ENCODE measurements at places on chromosomes 2 and 18.

DNA sequence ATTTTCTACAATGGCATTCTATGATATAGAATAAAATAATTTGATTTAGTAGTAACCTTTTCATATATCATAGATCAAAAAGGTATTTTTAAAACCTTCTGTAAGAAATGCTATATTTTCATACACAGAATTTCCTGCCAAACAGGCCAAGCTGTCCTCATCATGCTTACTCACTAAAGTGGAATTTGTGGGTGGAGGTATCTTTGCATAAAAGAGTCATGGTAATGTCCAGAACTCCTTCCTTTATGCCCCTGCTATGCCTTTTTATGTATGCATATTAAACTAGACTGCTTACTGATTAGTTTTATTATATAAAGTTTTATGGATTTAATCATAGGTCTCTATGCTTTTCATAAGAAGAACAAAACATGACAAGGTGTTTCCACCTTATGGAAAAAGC is 27.5 kb upstream of the MARCHF7 start:
- no peak for DNase-seq

- DNase-seq: no peak
Observed at GRCh38 chr2:169300636-169301530, 61.5 kb downstream of the LRP2 start.

DNA sequence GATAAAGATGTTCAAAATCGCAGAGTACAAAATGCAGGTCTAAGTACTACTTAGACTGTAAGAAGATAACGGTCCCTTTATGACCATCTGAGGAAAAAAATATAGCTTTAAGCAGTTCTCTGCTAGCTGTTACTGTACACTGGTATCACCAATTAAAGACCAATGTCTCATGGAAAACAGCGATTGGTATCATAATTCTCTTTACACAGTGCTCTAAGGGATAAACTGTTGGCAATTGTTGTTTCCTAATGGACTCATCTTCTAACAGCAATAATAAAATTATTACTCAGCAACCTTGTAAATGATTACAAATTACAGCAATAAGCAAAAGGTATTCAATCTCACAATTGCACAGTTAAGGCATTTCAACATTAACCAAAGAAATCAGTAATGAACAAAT is 142.2 kb upstream of the DLGAP1 start:
- DNase-seq: no peak

GRCh38 chr2:42618116-42618515 is 49.7 kb downstream of the MTA3 start:
- no peak for DNase-seq

- peak; percentile 46 for DNase-seq
Observed at GRCh38 chr2:99818842-99819241, 323.5 kb downstream of the AFF3 start.

DNA sequence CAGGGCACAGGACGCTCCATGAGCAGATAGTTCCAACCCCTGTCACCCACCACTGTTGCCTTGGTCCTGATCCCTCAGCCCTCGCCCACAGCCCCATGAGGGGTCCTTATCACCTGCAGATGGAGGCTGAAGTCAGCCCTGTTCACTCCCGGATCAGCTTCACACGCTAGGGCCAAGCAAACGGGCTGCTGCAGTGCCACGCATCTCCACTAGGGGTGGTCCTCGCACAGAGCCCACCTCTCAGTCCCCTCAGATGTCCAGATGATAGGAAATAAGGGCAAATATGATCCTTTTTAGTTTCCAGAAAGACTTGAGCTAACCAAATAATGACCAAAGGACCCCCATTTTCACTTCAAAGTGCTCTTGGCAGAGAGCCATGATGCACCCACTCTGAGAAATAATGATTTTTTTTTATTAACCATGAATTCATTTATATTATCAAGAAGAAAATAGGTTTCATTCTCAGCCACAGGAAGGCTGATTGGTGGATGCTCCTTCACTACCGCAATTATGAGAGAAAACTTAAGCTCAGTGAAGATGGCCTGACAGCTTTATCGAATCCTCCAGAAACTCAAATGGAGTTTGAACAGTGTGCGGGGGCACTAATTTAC is 71.9 kb upstream of the KLHL29 start:
- DNase-seq: peak; percentile 14

GRCh38 chr2:149160701-149161217 is 122.3 kb downstream of the LYPD6B start:
- DNase-seq: no peak

DNA sequence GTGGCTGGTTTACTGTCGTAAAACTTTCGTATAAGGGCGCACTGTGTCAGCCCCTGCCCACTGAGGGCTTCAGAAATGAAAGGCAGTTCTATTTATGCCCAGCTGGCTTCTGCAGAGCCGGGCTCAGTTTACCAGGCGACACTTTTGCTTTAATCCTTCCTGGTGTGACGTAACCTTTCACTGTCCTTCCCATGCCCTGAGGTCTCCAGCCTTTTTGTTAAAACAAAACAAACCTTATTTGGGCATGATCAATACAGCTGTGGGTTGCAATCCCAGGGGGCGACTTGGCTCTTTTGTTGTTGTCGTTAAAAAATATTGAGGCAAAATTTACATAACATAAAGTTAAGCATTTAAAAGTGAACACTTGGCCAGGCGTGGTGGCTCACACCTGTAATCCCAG is 85.3 kb downstream of the AGAP1 start:
- DNase-seq: no peak

GRCh38 chr2:61158356-61158955 is 3.5 kb upstream of the C2orf74 start:
- no peak for DNase-seq

GRCh38 chr2:119254601-119255080 is 31.0 kb downstream of the STEAP3 start:
- no peak for DNase-seq

- DNase-seq: peak; percentile 82
Observed at GRCh38 chr2:15588329-15588919, 3.2 kb upstream of the DDX1 start.

GRCh38 chr18:48986851-48987761 is 36.3 kb upstream of the SMAD7 start:
- no peak for DNase-seq

DNA sequence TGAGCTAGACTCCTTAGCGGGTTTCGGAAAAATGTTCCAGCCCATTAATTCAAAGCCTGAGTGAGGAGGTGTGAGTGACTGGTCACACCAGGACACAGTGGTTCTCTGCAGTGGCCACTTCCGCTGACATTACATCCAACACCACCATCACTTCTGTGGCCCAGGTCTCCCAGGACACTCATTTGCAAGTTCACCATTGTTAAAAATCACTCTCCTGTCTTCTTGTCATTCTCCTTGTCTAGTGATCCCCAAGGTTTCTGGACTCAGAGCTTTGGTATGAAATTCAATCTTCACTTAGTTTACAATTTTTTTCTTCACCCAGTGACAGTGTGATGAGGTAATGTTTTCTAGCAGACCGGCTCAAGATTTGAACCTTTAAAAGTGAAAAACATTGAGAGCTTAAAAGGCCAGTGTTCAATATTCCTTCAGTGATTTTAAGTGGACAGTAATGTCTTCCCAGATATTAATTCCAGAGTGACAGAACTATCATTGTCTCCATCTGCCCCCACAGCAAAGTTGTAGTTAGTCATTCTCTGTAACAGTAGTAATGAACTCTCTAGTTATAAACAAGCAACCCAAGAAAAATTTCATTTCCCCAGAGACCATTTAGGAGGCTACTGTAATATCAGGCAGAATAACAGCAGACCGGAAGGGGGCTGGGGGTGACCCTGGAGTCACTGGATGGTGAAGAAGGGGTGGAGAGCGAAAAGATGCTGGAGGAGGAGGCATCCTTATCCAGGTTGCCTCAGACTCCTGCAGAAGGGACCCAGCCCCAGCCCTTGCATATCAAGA is 164.9 kb downstream of the GFPT1 start:
- DNase-seq: no peak

GRCh38 chr2:29196792-29197788 is 81.9 kb downstream of the CLIP4 start:
- DNase-seq: peak; percentile 80

GRCh38 chr2:197075281-197075680 is 148.8 kb upstream of the PGAP1 start:
- DNase-seq: no peak

DNA sequence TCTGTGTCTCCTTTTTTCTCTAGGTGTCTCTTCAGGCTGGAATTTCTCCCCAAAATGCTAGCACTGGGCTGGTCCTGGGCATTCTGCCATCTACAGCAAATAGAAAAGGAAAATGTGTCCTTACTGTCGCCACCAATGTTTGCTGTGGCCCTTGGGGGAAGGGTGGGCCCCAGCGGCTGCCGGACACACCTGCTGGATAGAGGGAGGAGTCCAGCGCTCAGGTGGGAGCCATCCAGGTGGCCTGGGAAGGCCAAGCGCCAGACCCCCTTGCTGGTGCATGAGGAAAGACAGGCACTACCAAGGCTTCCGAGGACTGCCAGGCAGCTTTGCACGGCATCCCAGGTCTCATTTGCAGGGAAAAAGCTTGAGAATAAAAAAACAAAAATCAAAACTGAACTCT is 147.7 kb upstream of the GATA6 start:
- DNase-seq: no peak

GRCh38 chr2:117692001-117692763 is 122.3 kb upstream of the DDX18 start:
- DNase-seq: no peak

- no peak for DNase-seq
Observed at GRCh38 chr18:12034241-12035100, 53.2 kb downstream of the IMPA2 start.

DNA sequence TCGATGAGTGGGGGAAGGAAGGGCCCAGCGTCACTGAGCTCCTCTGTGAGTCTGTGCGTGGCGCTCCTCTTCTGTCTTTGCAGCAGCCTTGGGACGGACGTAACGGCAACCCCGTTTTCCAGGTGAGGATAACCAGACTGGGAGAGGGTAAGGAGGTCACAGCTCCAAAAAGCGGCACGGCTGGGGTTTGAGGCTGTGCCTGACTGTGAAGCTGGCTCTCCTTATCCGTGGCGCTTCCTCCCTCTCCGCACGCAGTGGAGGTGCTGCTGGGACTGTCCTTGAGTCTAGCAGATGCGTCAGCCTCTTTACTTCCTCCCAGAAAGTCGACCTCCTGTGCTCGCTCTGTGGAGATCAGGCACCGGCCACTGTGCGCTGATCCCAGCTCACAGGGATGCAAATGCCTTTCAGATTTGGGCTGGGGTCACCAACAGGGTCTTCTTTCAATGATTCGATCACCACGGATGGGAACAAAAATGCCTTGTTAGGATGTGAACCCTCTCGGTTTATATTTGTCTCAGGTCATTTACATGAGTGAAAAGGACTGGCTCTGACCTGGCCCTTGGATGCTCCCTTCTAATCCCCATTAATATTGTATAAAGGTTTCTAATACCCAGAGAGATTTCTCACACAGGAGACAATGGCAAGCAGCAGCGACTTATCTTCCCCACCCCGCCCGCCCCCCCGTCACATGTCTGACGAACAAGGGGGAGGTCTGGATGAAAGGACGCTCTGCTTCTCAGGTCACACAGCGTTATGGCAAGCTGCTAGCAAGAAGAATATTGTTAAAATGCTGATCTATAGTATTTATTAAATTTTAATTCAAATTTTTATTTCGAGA is 30.1 kb upstream of the E2F6 start:
- DNase-seq: no peak

GRCh38 chr2:158359846-158360245 is 96.7 kb downstream of the CCDC148 start:
- no peak for DNase-seq

DNA sequence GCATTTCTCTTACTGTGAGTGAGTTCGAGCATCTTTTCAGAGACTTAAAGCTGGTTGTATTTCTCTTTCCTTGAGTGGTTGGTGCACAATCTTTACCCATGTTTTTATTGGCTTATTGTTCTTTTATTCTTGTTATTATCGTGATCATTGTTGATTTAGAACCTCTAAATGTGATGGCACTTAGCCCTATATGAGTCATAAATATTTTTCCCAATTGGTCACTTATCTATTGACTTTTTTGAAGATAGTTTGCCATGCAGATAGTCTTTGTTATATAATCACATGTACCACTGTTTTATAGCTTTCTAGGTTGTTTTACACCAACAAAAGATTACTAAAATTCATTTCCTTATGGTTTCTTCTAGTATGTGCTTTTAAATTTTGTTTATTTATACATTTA is 141.6 kb upstream of the MSH6 start:
- DNase-seq: no peak

GRCh38 chr2:64918220-64918886 is 70.8 kb upstream of the SLC1A4 start:
- DNase-seq: no peak

DNA sequence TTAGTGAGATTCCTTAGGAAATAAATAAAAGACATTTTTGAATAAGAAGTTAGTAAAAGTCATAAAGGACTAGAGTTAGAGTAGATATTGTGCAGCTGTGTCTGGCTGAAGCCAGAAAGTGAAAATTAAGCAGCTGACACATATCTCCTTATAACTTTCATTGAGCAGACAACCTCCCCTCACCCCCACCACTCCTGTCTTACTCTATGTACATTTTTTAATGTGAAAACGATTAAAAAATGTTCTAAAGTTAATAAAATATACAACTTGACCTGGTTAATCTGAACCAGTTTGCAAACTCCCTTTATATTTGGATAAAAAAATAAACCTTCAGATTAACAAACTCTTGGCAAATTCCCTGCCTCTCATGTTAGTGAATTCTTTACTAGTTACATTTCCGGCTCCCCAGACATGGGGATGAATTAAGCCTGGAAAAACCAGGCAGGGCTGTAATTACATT is 462.8 kb downstream of the MEIS1 start:
- DNase-seq: no peak

- no peak for DNase-seq
Observed at GRCh38 chr2:216001216-216002100, 11.9 kb downstream of the MREG start.

DNA sequence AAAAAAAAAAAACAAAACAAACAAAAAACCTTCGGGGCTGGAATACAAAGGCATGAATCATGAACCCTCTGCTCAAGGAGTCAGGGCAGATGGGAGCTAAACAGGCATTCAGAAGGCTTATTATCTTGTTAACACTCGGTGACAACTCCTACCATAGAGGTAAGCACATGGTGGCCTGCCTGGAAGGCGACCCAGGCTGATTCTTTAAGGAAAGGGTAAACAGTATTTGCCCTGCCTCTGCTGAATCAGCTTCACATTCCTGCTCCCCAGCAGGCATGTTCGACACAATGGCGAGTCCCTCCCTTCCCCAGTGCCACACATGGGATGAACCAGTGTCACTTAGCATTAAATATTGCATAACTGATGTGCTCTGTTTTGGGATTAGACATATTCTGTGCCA is 191.9 kb downstream of the ARL4C start:
- DNase-seq: no peak

DNA sequence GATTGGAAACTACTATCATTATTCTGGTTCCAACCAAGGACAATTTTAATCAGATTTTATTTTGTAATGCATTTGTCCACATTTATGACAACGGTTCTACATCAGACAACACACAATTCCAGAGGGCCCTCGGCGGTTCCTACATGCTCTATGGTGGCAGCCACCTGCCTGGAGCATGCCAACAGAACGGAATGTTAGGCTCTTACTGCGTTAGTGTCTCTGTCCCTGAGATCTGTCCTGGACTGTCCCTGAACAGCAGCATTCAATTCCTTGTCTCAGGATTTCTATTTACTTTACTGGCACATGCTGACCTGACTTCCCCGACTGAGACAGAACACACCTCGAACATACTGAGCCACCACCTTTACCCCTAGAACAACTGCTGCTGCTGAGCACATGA is 117.7 kb downstream of the CCBE1 start:
- DNase-seq: no peak

All from NCI-H2081 (cell line).